NCI-H2107 (cell line): ENCODE measurements at places on chromosomes 3 and 15.

- DNase-seq = no peak
Observed at GRCh38 chr3:50550079-50550736, 17.3 kb downstream of the C3orf18 start.

DNA sequence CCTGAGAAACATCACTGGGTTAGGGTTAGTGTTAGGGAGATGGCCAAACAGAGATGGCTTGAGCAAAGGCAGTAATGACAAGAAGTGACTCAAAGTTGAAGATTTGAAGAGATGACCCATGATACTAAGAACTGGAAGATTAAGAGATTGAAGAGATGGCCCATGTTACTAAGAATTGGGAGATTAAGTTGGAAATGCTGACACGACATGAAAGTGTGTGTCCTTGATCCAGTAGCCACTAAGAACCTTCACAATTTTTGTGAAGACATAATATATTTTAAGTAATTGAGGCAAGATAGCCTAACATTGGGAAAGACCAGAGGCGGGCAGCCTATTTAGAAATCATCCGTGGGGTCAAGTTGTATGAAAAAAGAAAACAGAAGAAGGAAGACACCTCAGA, 239.4 kb downstream of the ADAMTSL3 start:
- DNase-seq = no peak

- DNase-seq = no peak
Observed at GRCh38 chr3:148903941-148904340, 38.8 kb downstream of the CPA3 start.

- DNase-seq = no peak
Observed at GRCh38 chr15:60875681-60876080, 353.4 kb downstream of the RORA start.

DNA sequence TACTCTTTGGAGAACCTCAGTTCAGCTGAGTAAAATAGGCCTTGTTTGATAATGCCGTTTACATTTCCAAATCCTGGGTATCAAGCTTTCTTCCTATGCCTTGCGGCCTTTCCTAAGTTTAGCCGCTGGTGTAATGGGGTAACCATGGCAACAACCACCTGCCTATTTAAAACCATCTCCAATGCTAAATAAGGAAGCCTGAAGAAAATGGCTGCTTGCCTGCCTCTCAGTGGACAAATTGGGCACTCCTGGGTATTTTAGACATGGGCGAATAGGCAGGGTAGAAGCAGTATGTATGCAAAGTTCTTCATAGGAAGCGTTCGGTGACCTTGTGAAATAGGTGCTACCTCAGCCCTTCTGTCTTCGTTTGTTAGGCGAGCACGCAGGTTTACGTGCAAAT, 122.7 kb downstream of the DGKG start:
- DNase-seq = peak; percentile 54

GRCh38 chr15:81858586-81858985, 187.2 kb downstream of the MEX3B start:
- no peak for DNase-seq

GRCh38 chr3:69172058-69172457, 49.7 kb upstream of the LMOD3 start:
- DNase-seq = no peak

GRCh38 chr3:170961616-170962400, 53.4 kb upstream of the EIF5A2 start:
- DNase-seq = peak; percentile 23

- DNase-seq = peak; percentile 57
Observed at GRCh38 chr3:143674100-143674968, 173.9 kb downstream of the SLC9A9 start.

GRCh38 chr3:170520996-170521395, 64.9 kb downstream of the SLC7A14 start:
- DNase-seq = no peak

DNA sequence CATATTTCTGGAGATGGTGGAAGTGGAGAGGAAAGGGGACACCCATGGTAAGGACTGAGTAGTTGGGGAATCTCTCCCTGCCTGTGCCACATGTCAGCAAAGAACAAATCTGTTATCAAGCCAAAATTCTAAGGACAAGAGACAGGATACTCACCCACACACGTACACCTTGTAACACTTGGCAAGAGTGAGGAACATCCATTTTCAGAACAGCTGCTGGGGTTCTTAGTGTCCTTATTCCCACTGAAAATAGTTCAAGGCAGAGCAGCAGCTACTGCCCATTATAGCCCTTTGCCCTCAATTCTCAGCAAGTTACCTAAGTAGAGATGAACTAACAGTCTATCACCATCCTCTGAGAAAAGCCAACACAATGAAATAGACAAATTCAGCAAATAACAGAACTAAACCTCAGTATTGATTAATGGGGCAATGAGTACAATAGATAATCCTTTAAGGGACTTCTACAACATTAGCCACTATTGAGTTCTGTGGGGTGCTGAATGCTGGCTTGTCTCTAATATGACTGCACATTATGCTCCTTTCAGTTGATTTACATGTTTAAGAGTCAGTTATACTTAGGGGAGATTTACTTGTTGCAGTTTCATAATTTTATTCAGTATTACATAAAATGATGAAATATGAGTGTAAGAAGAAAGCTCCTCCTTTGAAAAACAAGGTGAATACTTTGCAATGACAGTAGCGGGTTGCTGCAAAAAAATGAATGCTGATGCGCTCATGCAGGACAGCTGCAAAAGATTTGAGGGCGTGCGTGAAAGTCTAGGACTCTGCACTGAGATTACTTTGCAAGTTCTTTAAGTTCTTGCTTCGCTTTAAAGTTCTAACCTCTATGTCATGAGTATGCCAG, 22.4 kb downstream of the SENP5 start:
- no peak for DNase-seq
